Stimulated activated effector memory CD8-positive, alpha-beta T cell treated with anti-CD3 and anti-CD28 coated beads, Interleukin-12 subunit alpha, Interleukin-12 subunit beta, amount 100 ng/mL, for 72 hours (primary cell): ENCODE measurements at places on chromosomes 5 and 9.

DNA sequence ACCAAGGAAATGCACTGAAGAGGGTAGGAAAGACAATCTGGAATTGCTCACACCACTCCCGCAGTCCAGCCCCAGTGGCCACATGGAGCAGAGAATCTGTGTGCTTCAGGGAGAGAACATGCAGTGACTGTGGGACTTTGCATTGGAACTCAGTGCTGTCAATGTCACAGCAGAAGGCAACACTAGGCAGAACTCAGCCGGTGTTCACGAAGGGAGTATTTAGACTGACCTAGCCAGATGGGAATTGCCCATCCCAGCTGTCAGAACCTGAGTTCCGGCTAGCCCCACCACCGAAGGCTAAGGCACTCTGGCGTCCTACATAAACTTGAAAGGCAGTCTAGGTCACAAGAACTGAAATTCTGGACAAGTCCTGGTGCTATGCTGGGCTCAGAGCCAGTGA, 139.0 kb downstream of the AGTPBP1 start:
- no peak for DNase-seq

DNA sequence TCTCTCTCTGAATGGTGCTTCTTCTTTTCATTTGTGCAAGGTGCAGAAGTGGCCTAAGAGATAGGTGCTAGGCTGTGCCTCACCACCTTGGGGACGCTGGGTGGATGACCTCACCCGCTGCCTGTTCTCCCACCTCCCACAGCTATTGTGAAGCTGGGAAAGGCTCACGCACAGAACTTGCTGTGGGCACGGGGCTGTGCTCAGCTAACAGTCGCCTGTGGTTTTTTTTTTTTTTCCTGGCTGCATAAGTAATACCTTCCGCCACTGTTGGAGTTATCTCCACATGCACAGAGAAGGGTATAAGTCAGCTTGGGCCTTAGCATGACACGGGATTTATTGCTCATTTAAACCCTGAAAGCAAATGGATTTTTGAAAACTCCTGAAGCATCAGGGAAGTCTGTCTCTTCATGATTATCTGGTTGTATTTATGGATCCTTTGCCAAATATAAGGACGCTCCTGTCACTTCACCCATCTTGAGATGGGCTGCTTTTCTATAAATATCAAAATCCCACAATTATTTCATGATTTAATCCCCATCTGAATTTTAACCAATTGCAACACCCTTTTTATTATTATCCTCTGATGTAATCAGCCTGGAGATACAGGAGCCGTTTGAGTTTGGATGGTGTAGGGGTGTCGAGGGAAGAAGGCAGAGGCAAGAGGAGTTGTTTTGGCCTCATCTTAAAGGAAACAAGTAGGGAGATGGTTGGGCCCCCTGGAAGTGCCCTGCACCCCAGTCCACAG, 9.0 kb downstream of the DBH start:
- no peak for DNase-seq

GRCh38 chr9:35114840-35115628, 628 bp downstream of the ATOSB start:
- DNase-seq, result peak; percentile 26

DNA sequence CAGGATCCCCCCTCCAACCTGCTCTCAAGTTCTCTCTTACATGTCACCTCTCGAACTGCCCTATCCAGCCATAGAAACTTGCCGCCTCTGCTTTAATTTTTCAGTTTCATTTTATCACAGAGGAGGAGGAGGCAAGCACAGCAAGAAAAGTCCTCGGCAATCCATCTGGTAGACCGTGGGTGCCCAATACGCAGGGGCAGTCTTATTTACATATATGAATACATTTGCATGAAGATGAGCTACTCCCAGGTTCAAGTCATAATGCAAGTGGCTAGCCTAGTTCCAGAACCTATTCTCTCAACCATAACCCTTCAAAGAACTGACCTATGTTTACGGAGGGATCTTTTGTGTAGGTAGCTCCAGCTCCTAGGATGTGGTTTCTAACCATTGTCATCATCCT, 223.2 kb upstream of the PANK3 start:
- no peak for DNase-seq

DNA sequence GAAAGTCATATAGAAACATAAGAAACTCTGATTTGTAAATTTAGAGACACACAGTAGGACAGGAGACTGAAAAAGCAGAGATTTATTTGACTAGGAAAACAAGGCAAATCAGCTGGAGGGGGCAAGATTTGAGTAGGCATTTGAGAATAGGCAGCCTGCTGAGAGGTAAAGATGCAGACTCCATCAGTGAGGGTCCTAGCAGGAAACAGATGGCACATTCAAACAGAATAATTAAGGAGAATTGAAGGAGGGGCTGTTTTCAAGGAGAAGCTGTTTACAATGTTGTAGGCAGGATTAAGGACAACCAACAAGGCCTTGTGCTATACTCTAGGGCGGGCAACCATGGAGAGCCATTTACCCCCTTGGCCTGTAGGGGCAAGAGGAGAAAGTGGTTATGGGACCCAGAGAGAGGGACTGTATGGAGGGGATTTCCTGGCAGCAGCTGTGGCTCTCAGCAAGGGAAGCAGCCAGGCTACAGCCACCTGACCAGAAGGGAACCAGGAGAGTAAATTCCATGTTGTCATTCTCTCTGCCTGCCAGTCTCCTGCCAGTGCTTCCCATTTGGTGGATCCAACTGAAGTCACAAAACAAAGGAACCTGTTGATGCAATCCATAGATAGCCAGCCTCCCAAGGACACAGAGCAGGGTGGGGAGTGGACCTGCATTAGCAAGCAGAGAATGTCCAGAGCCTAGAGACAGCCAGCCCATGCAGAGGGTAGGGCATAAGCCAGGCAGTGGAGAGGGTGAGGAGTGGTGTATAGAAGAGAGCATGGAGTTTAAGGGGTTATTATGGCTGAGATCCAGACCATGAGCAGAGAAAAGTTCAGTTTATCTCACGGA, 38.2 kb downstream of the PAPPA start:
- DNase-seq, result no peak

DNA sequence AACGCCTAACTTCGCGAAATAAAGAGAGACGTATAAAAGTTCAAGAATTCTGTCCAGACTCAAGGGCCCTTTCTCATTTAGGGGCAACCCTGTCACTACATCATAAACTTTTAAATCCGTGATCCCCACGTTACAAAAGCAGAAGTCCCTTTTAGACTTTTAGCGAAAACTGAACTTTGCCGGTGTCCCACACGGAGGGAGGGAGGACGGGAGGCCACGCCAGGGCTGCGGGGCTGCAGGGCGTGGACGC, 515 bp upstream of the F2R start:
- no peak for DNase-seq

DNA sequence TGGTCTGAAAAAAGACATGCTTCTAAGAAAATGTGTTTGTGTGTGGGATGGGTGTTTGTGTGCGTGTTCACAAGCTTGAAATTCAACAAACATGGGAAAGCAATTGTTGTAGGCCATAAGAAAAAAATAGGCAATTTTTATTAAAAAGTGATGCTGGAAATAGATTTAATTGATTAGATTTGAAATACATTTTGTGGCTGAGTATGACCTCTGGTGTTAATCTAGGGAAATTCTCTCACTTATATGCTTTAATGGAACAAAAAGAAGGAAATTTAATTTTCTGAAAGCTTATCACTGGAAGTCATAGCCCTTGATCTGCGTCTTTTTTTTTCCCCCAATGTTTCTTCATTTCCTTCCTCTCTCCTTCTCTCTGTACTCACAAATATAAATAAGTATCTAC, 3.5 kb upstream of the KCNN2 start:
- no peak for DNase-seq

GRCh38 chr9:36053971-36054370, 17.3 kb downstream of the RECK start:
- no peak for DNase-seq

DNA sequence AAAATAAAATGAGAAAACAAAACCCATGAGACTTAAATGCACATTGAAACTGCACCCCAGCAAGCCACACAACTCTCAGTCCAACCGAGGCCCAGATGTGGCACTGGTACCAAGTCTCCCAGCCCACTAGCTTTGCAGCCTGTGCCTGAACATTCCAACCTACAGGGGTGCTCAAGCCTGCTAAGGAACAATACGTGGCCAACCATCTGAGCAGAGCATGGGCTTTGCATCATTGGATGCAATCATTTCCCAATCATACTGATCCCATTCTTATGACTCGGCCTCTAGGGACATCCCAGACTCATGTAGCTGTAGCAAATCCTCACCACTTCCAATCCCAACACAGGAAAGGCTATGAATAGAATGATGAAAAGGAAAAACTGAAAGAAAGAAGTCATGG, 297.2 kb downstream of the SPOCK1 start:
- no peak for DNase-seq

- no peak for DNase-seq
Observed at GRCh38 chr9:135423725-135424124, 55.9 kb upstream of the PPP1R26 start.

GRCh38 chr5:73155271-73156222, 17.4 kb upstream of the TMEM174 start:
- DNase-seq, result no peak
